ENCODE measurements at places on chromosomes 5 and 9. TPM values are rescaled to one million over a fixed set of nuclear protein-coding genes. Genes with fewer than 3 reads are reported as not detected.

Gene CRAT
- 42.1 TPM for total RNA-seq

DNA sequence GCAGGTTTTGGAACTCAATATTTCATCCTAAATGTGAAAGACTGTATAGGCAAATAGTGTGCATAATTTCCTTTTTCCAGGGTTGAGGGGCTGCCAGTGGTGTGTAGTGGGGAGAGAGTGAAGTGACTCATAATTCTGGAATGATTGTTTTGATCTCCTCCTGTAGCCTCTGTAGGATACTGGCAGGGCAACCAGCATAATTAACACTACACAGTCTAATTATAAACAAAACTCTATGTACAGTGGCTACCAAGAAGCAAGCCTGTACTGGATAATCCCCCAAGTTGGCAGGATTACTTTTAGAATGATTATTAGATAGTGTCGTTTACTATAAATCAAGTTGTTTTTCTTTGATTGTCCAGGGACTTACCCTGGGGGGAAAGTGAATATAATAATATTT is 32.2 kb downstream of the LNPEP start:
- DNase-seq, result no peak

GRCh38 chr9:6771722-6772121 is 13.9 kb downstream of the KDM4C start:
- no peak for DNase-seq

Gene MGAT4B
- 93.8 TPM for total RNA-seq

DNA sequence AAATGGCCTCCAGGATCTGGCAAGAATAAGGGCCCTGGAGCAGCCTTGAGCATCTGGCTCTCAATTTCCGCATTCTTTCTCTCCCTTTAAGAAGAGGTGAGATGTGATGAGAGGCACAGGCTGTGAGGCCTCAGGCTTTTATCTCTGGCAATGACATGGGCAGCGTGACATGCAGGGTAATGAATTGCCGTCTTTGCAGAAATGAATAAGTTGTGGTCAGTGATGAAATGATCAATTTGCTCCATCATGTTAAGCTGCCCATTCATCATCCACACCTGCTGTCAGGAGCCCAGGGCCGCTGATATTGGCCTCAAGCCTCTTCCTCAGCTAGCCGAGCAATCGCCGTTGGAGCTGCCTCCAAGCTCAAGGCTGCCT is 265.3 kb downstream of the TRIM32 start:
- no peak for DNase-seq

GRCh38 chr5:130402906-130403305 is 498.6 kb downstream of the CHSY3 start:
- DNase-seq, result no peak

DNA sequence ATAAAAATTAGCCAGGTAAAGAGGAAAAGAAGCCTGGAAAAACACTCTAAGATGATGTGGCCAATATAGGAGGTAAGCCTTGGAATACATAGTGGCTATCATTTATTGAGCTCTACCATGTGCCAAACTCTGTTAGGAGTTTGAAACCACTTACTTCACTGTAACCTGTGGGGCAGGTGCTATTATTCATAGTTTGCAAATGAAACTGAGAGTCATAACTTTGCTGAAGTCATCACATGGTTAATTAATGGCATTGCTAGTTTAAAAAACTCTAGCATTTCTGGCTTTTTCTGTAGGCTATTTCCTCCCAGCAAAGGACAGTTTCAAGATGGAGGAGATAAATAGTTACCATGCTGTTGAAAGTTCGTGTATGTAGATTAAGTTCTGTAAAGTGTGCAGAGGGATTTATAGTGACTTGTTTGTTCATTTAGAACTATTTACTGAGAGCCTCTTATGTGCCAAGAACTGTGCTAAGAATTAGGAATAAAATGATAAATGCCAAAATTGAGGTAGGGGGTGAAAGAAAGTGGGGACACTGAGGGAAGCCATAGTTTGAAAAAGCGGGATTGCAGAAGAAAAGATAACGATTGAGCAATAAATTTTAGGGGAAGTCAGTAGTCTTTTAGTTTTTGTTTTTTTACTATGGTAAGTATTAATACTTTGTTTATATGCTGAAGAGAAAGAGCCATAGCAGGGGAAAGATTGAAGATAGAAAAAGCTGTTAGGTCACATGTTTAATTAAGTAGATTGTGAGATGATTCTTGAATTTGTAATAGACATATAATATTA is 57.2 kb downstream of the WDR70 start:
- DNase-seq, result no peak

Gene IRX2
- total RNA-seq, result 3.3 TPM

DNA sequence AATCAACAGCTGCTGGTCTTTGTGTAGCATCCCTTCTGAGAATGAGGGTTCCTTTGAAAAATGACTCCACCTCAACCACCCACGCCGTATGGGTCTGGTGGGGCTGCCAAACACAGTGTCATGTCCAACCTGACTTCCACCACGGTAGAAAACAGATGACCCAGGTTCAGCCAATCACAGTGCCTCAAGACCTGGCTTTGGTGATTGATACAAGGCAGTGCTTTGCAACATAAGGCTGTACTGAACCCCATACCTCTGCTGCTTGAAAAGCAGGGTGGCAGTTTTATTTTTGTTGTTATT is 11.5 kb upstream of the TGFBR1 start:
- DNase-seq, result no peak

DNA sequence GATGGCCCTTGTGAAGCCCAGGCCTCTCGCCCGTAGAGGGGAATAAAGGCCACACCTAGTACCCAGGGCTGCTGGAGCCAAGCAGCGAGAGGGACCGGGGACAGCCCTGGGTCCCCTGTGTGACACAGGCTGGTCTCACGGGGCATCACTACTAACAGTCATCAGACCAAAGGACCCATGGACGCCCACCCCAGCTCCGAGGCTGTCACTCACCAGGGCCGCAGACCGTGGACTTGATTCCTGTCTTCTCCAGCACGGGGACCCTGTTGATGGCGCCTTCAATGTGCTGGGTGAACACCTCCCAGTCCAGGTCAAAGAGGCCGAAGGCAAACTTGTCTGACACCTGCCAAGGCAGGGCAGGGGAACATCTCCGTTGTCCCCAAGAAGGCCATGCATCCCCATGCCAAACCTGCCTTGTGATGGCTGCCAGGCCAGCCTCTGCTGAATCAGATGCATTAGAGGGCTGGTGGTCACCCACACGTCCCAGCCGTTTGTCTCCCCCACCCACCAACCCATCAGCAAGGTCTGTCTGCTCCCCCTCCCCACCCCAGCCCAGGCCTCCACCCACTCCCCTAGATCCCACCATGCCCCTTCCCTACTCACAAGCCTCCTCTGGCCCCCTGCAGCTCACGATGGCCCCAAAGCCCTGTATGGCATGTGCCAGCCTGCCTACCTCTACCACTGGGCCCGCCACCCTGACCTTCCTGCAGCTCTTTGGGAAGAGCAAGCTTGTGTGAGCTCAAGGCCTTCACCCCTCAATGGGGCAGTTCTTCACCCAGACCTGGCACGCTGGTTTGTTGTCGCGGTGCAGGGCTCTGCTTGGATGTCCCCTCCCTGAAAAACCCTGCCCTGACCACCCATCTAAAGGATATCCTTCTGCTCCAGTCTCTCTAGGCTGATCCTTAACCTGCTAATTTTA is 20.8 kb downstream of the SARDH start:
- no peak for DNase-seq

DNA sequence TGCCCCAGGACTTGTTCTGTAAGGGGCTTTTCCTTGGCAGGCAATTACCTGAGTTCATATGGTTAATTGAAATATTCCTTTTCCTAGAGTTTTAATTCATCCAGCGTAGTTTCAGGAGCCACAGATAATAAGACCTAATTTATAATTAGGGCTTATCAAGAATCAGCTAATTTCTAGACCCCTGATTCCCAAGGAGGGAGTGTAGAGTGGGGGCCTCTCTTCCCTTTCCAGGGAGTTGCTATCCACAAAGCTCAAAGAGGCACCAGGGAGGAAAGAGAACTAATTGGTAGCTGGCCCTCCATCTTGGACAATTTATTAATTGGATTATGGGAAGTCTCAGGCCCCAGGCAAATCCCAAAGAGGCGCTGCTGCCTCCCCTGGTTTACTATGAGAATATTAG is 75.8 kb upstream of the ZNF618 start:
- DNase-seq, result no peak

Data from ureter (tissue), 1 donor.